Gastroesophageal sphincter (tissue), 4 donors: ENCODE measurements at places on chromosomes 4 and X. TPM values are rescaled to one million over a fixed set of nuclear protein-coding genes. Genes with fewer than 3 reads are reported as not detected.

DNA sequence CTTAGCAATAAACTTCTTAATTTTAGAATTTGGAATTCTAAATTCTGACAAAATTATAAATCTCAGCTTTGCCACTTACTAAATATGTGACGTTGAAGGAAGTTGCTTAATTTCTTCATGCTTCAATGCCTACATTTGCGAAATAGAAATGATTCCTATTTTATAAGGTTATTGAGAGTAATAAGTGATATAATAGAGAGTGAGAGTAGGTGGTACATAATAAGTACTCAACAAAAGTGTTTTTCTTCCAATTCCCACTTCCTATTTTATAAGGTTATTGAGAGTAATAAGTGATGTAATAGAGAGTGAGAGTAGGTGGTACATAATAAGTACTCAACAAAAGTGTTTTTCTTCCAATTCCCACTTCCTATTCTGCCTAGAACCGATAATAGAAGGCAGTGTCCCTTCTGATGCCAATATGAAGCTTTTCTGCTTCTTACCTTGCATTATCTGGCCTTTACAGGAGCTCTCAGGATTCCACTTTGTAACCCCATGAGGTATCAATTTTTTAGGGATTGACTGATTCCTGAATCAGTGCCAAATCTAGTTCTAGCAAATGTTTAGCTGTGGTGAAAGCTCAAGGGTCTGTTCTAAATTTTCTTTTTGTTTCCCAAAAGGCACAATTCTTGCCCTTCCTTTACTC lies 31.4 kb downstream of the VSIG4 start:
- no peak for ATAC-seq

The SYN1 gene
- total RNA-seq: 0.27 TPM

- ATAC-seq: no peak
Measured at GRCh38 chrX:124229374-124229773, 103.1 kb upstream of the TEX13D start.

GRCh38 chr4:108219998-108220397 lies 51.3 kb upstream of the LEF1 start:
- ATAC-seq: no peak

The USP17L20 gene
- total RNA-seq: not detected

The NDST4 gene
- total RNA-seq: not detected

The DCAF8L1 gene
- not detected for total RNA-seq

DNA sequence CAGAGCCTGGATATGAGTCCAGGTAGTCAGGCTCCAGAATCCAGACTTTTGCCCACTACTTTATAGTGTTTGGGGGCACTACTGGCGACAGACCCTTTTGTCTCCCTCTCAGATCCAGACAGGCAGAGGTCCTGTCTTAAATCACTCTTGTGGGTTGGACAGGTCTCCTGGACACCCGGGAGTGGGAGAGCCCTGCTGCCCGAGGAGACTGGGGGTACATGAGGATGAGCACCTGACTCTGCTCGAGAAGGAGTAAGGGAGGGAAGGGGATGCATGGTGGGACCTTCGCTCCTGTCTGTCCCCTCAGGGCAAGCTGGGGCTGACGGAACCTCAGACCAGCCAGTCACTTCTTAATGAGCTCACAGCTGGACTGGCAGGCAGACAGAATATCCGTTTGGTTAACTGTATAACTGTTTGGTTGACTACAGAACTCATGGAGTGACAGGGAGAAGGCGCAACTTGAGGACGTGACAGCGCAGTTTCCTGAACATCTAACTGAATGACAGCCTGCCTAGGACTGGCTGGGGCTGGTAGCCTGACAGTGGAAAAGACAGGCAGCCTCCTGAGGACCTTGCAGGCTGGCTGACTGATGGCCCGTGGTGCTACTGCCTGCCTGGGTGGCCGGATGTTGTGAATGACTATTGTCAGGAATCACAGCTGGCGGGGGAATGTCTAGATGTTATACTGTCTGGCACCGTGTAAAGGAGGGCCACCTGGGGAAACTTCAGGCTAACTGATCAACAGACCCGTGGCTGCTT lies 1.6 kb upstream of the SUV39H1 start:
- no peak for ATAC-seq

The ATP1B4 gene
- total RNA-seq: not detected

The CXCL10 gene
- total RNA-seq: not detected

The PAK3 gene
- total RNA-seq: 1.8 TPM

The PNMA5 gene
- not detected for total RNA-seq

The MAGEA12 gene
- total RNA-seq: not detected

DNA sequence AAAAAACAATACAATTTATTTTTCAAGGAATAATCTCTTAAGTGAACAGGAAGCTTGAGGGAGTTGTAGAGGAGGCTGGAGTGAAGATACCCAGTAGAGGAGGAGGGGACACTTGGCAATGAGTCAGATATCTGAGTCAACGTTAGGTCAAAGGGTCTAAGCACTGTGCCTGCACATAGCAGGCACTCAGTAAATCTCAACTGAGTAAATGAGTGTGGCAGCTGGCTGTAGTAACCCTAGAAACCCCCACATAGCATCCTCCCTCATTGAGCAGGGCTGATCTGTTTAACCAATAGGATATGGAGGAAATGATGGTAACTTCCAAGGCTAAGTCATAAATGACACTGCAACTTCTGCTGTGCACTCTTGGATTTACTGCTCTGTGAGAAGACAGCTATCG lies 186.0 kb upstream of the FAM241A start:
- no peak for ATAC-seq

- peak; percentile 82 for ATAC-seq
Measured at GRCh38 chr4:123244137-123244536, 152.5 kb upstream of the SPRY1 start.

DNA sequence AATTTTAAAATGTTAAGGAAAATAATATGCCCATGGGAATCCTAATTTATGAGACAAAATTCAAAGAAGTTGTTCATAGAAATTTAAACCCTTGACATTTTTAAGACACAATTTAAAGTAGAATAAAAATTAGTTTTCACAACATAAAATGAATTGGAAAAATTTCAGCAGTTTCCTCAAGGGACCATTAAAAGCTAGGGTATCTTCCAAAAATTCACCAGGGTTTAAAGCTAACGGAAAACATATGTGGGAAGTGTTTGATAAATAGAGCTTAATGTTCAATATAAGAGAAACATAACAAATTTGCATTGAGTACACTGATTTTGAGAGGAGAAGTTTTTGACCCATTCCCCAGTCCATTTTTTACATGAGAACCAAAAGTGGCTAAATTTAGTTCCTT lies 228.9 kb upstream of the TTC29 start:
- no peak for ATAC-seq

- ATAC-seq: no peak
Measured at GRCh38 chr4:26471890-26472289, 18.4 kb downstream of the CCKAR start.

- no peak for ATAC-seq
Measured at GRCh38 chr4:37641352-37641751, 44.8 kb downstream of the RELL1 start.

DNA sequence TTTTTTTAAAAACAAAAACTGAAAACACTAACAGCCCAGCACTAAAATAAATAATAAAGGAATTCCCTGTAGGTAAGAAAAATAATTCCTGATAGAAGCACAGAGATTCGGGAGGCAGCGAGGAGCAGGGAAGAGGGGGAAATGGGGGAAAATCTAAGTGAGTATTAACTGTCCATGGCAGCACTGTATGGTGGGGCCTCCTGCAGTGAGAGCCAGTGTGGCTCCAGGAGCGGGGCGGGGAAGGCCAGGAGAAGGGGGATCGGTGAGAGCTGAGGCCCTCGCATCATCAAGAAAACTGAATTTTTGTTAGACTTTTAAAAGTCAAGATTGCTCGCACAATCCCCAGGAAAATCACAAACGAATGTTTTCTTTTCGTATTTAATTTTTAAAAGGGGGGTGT lies 14.1 kb downstream of the RNF212 start:
- ATAC-seq: no peak

The CT83 gene
- not detected for total RNA-seq

- ATAC-seq: no peak
Measured at GRCh38 chr4:84224522-84224921, 274.6 kb downstream of the NKX6-1 start.
